ENCODE measurements at places on chromosomes 4 and X.

DNA sequence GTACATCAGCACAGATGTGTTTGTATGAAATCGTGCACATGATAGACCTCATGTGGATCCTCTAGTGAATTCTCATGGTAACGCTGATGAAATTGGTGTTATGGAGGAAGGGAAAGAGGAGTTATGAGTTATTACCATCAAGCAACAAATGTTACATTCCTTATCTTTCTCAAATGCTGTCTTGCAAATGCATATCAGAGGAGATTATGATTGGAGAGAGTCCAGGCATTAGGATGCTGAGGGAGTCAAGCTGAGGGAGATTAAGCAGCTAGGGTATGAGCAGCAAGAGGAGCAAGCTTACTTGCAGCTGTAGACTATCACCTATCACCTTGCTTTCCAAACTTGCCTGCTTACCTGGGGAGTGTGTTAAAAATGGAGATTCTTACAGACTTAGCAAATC is 36.8 kb upstream of the SFRP2 start:
- DNase-seq = no peak

DNA sequence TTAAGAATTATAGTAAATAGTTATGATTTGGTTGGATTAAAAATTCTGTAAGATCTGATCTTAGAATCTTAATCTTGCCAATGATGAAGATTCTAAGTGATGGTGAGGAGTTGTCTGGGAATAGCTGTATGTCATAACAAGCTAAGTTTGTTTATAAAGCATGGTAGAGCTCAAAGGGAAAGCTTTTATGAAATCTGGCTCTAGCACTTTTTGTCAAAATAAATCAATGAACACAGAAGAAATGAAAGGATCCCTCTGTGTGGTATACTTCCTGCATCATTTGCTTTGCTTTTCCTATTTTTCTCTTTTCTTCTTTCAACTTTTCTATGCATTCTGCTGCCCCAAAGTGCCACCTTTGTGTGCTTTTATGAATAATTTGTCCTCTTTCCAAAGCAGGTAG is 193.5 kb upstream of the FAT1 start:
- no peak for DNase-seq

DNA sequence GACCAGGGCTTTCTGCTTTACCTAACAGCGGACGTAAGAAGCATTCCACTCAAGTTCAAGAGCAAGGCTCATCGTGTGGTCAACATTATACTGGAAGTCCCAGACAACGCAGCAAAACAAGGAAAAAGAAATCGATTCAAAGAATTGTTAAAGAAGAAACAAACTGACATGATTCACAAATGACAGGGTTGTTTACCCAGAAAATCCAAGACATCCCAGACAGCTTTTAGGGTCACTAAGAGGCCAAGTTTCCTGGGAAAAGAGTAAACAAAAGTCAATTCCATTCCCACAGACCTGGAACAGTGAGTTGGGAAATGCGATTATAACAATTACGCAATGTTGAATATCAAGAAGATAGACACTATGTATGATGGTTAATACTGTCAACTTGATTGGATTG is 21.5 kb upstream of the HTRA3 start:
- DNase-seq = no peak

- no peak for DNase-seq
These were observed 638.0 kb upstream of the FRG1 start for GRCh38 chr4:189302719-189303118.
